ENCODE measurements at places on chromosomes 11 and 22.

GRCh38 chr11:43359422-43359818 lies 700 bp downstream of the TTC17 start:
- peak; percentile 18 for DNase-seq

GRCh38 chr11:60064111-60064510 lies 7.6 kb downstream of the MS4A3 start:
- no peak for DNase-seq

DNA sequence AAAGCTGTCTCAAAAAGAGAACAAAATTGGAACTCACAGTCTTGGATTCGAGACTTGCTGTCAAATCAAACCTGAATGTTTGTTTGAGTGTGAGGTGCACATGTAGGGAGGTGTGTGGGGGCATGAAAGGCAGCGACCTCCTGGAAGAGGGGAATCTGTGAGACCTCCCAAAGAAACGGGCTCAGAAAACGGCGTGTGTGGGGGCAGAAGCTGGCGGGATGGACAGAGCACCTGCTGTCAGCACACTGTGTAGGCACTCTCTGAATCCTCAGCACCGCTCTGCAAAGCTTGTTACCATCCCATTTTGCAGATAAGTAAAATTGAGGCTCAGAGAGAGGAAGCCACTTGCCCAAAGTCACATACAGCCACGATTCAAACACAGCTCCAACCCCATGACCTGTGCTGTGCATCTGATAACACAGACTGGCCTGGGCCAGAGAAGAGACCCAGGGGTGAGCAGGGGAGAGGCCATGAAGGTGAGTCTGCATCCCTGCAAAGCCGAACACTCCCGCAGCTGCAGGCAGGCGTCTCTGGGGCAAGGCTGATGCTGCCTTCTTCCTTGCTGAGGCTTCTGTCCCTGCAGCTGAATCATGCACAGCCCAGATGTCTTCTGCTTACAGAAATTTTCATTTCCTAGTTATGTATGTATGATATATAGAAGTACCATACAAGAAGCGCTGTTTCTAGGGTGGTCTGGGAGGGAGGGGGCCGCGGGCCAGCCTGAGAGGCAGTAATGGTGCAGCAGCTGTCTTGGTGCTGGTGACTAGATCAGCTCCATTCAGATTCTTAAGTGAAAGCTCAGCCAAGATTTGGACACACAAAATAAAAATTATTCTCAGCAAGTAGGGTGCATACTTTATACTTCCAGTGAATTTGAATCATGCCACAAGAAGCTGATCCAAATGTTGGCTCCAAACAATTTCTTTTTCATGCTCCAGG lies 67.3 kb upstream of the SHISAL1 start:
- DNase-seq: no peak

GRCh38 chr11:19561011-19561410 lies 151.6 kb upstream of the NAV2 start:
- DNase-seq: no peak

DNA sequence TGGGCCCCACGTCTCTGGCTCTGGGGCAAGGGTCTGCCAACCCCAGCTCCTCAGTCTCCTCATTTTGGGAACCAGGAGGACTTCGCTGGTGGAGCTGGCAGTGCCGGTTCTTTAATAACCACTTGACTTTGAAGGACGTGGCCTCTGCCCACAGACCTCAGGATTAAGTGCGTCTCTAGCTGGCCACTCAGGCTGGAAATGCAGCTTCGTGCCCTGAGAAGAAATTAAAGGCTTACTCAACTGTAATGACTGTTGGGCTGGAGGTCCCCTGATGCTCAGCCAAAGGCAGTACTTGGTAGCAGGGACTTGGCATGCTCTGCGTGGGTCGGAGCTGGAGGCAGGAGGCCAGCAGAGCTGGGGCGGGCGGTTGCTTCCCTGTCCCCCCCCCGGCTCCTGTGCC lies 16.7 kb upstream of the PARVG start:
- DNase-seq: no peak
